Stimulated activated CD8-positive, alpha-beta memory T cell treated with anti-CD3 and anti-CD28 coated beads, Interleukin-12 subunit alpha, Interleukin-12 subunit beta, amount 100 ng/mL, for 1 hour (primary cell): ENCODE measurements at places on chromosomes 6 and 20.

- DNase-seq, result no peak
Measured at GRCh38 chr6:71190809-71191208, 97.8 kb upstream of the OGFRL1 start.

DNA sequence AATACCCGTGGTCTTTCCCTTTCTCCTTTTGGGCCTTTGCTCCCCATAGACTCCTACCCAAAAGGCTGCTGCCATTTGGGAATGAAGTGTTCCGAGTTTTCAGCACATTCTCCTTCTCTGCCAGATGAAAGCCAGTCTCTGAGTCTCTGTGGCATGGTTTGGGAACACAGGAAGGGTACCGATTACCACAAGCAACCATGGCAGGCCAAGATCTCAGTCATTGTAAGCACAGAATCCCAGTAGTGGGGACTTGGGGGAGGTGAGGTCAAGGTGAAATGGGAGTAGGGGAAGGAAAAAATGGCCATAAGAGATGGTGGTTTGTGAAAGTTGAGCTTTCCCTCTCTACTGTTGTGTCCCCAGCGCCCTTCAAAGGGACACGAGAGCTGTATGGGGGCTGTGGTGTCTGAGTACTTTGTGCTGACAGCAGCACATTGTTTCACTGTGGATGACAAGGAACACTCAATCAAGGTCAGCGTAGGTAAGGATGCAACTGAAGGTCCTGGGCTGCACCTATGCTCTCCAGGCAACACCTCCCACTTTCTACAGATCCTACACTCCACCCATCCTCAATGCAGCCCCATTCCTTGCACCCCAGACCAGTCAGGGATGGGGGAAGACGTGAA is 4.1 kb downstream of the CFB start:
- no peak for DNase-seq

DNA sequence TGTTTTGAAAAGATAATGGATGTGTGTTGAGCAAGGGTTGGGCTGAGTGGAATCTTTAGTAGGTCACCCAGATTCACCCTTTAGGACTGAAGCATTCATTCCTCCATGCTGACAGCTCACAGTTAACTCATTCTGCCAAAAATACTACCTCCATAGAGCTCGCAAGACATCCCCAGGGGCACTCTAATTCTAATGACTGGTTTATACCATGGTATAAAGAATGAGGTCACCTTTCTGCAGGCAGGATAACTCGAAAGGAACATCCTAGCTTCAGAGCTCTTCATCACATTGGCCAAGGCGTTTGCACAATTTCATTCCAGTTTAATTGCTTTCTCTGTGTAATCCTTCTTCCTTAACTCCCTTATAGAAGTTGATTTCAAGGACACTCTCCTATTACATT is 1257.2 kb upstream of the EYS start:
- DNase-seq, result no peak

- DNase-seq, result no peak
Measured at GRCh38 chr6:157579467-157580031, 198.6 kb downstream of the ZDHHC14 start.

- no peak for DNase-seq
Measured at GRCh38 chr6:120056085-120056484, 706.5 kb upstream of the MAN1A1 start.

GRCh38 chr6:43896329-43897255 is 126.6 kb downstream of the VEGFA start:
- no peak for DNase-seq
